ENCODE measurements at places on chromosomes 6 and 20.

GRCh38 chr6:6566766-6567165 is 21.8 kb upstream of the LY86 start:
- no peak for DNase-seq

DNA sequence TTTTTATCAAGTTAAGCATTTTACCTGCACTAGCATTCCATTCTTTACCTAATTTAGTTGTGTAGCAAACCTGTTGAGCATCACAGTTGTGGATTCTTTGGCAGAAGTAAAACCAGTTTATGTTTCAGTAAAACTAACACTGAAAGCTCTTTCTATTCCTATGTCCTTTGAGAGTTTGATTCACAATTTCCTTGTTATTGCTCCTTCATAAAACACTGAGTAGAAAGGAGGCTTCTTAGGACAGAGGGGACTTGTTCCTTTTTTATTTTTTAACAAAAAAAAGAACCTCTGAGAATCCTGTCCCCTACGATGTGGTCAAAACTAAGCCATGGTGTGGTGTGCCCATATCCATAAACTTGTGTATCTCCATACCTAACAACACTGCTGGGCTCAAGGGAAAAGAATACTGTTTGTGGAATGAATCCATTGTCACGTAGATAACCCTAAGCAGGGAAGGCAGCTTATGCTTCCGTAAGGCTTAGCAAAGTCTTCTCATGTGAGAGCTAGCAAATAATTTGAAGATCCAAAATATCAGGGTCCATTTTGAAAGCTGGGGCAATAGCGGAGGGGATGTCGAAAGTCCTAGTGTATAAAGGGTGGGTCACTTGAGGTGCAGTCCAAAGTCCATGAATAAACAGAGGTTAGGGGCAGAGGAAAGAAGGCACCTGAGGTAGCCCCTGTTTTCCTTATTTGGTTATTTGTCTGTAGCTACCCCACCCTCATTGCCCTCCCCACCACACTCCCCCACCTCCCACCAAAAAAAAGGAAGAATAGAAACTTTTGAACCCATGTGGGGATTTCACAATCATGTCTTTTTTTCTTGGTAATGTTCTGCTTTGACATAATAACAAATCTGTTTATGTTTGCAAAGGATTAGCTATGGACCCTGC is 71.0 kb downstream of the PLAGL1 start:
- no peak for DNase-seq

DNA sequence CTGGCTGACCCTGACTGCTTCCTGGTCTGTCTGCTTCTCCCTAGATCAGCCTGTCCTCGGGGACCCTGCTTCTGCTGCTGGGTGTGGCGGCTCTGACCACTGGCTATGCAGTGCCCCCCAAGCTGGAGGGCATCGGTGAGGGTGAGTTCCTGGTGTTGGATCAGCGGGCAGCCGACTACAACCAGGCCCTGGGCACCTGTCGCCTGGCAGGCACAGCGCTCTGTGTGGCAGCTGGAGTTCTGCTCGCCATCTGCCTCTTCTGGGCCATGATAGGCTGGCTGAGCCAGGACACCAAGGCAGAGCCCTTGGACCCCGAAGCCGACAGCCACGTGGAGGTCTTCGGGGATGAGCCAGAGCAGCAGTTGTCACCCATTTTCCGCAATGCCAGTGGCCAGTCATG is 6.3 kb downstream of the NRSN2 start:
- no peak for DNase-seq

GRCh38 chr6:3518356-3519190 is 61.7 kb upstream of the SLC22A23 start:
- DNase-seq = no peak

GRCh38 chr6:15582499-15582898 is 80.3 kb downstream of the DTNBP1 start:
- DNase-seq = no peak

DNA sequence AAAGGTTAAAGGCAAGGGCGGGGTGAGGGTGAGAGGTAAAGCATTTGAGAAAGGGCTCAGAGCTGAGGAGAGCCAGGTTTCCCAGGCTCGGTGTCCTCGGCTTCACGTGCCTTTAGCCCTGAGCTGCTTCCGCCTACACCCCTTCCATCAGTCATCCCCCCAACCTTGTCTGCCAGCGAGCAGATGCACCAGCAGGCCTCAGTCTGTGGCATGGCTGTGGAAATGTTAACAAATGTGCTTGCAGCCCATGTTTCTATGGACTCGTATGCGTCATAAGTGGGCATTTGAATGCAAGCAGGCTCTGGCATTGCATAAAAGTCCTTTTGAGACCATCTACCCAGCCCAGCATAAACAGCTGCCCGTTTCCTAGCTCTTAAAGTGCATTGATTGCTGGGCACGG is 88.8 kb downstream of the SYNJ2 start:
- no peak for DNase-seq

DNA sequence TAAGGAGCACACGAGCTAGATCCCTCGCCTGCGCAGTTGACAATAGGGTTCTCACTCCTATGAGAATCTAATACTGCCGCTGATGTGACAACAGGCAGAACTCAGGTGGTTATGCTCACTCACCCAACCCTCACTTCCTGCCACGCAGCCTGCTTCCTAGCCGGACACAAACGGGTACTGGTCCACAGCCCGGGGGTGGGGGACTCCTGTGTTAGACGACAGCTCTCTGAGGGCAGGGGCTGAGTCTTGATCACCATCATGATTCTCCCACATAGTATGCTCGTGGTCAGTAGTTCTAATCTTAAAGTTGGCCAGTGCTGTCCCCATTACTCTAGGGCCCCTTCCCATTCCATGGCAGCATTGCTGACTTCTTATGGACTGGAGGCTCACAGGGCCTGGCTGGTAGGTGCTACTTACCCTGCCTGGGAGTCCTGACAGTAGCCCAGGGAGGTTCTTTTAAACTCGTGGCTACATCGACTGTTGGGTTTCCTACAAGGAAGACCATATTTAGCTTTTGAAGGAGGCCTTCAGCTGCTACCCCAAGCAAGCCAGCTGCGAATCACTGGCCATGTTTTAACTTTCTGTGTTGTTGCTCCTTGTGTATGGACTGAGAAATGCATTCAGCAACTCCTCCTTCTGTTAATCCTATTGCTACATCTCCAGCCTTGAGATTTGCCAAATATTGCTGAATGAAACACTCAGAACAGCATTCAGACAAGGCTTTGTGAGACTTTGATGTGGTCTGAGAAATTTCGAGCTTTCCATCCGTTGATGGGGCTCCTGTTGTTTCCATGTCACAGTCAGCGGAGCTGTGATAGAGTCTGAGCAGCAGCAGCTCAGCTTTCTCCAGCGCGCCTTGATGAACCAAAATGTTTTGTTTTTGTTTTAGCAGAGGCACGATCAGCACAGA is 300.3 kb downstream of the NRN1 start:
- no peak for DNase-seq
